ENCODE measurements at places on chromosomes 5 and 9. TPM values are rescaled to one million over a fixed set of nuclear protein-coding genes. Genes with fewer than 3 reads are reported as not detected.

Gene MRPS30
- 84.4 TPM for polyA plus RNA-seq

Gene FCN1
- polyA plus RNA-seq, result not detected

Gene HMCN2
- 0.27 TPM for polyA plus RNA-seq

GRCh38 chr9:9033022-9033421 is 1233.4 kb upstream of the DMAC1 start:
- DNase-seq, result no peak
- no peak overlapping the region for H3K4me3 ChIP-seq
- H3K27ac ChIP-seq, result no peak overlapping the region
- no peaks in the 10 kb centered on the region for H3K27me3 ChIP-seq
- H3K4me1 ChIP-seq, result no peaks in the 10 kb centered on the region

Gene FREM1
- 13.1 TPM for polyA plus RNA-seq
